ENCODE measurements at places on chromosomes 11 and 22.

- DNase-seq = no peak
These were observed 156.4 kb downstream of the FAM181B start for GRCh38 chr11:82577246-82577645.

DNA sequence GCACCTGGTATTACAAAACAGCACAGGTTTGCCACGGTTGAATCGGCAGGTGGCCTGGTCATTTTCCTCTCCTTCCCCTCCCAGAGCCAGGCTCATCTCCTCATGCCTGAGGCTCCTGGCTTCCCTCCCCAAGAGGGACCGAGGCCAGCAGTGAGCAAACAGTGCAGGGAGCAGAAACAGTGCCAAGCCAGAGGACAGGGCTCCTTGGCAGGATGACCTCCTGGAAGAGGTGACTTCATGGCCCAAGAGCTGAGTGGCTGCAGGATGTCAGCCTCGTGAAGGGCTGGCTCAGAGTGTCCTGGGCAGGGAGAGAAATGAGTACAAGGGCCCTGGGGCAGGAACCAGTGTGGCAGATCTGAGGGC, 22.8 kb upstream of the PPFIA1 start:
- DNase-seq = no peak

DNA sequence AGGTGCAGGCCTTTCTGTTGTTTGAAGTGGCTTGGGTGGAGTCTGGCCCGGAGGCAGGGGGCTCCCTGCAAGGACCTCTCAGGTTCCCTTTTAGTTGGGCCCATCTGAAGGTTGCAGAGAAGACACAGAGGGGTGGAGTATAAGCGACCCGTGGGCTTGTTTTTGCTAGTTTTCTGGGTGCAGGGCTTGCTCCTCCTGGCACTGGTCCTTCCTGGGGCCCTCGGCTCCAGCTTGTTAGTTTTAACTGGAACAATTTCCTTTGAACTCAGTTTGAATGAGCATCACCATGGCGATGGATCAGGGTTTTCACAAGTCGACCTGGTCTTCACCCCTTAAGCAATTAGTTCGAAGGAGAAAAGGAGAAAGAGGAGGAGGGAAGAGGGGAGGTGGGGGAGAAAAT, 28.5 kb upstream of the OAF start:
- DNase-seq = no peak

DNA sequence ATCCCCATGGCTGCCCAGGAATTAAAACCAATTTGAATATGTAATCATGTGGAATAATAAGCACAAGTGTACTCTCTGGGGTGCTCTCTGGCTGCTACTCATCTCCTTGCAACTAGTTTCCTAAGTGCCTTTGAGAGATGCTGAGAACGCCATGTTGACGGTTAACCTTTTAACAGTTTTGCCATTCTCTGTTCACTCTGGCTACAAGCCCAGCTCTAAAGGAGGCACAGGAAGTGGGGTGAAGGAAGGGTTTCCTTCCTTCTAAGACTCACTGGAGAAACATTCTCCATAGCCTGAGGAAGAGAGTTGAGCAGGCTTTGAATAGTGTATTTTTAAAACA, 122.0 kb upstream of the ZC3H12C start:
- no peak for DNase-seq

GRCh38 chr11:47649276-47649675, 6.9 kb upstream of the MTCH2 start:
- DNase-seq = no peak

DNA sequence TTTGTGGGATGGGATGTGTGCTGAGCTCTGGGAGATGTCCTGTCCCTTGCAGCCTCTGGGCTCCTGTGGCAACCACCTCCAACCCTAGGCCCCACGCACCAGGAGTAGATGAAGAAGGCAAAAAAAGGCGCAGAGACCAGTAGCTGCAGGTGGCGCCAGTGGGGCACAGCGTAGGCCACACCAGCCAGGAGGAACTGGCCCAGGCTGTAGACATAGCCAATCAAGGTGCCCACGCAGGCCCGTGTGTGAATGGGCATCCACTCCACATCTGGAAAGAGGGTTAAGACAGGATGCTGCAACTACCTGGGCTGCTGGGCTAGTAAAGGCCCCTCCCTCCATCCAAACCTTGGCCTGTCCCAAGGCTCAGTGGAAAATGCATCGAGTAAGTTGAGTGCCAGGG, 3.0 kb downstream of the SLC22A6 start:
- no peak for DNase-seq

GRCh38 chr11:118401880-118402590, 629 bp downstream of the ATP5MG start:
- DNase-seq = no peak

- peak; percentile 49 for DNase-seq
These were observed 885 bp downstream of the TRMU start for GRCh38 chr22:46336119-46337078.

- DNase-seq = no peak
These were observed 25.6 kb downstream of the SMCO4 start for GRCh38 chr11:93517611-93518010.

DNA sequence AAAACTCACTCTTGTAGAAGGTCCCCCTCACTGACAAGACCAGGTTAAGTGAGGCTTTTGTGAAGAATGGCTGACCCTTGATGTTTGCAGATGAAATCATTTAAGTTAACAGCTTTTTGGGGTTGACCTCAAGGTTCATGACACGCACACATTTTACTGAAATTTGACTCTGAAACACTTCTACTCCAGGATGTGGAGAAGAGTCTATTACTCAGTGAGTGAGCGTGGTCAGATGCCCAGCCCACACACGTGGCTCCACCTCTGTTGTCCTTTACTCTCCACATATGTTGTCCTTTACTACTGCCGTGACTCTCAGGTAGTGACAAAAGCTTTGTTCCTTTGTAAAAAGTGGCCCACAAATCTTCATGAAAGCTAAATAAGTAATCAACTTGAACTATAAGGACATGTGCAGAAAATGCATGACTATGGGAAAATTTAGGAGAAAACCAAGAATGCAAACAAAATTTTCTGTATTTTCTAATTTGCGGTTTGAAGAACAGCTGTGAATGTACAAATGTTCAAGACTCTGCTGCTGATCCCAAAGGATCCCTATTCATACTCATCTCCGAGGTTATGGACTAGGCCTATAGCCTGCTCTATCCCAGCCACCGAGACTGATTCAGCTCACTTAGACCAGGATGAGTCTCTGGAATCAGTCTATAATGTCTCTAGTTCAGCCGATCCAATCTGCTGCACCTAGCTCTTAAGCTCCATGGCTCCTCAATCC, 22.4 kb downstream of the XRRA1 start:
- DNase-seq = peak; percentile 70

DNA sequence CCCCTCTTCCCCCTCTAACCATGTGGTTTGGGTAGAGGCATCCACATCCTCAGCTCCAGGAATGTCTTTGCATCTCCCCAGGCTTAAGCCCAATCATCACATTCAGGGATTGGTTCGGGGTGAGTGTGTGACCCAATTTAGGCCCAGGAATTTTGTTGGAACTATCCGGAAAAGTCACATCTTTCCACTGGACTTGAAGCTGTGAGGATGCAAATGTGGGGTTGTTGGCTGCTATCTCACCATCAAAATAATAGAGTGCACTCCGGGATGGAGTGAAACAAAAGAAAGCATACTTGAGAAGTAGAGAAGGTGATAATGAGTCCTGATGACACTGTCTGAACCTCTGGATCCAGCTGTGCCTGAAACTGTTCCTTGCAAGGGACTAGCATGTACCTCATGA, 33.8 kb upstream of the OLFML1 start:
- DNase-seq = no peak

DNA sequence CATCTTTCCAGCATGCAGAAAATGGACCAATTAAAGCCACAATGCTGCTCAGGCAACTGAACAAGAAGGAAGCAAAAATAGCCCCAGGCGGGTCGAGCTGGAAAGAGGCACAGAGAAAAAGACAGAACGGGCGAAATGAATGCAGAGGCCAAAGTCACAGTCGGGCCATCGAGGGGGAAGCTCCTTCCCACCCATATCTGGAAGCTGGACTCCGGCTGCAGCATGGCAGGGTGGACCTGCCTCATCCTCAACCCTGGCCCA, 58.6 kb upstream of the PRDM11 start:
- DNase-seq = no peak

GRCh38 chr22:36775586-36775963, 344 bp downstream of the IFT27 start:
- DNase-seq = peak; percentile 34

GRCh38 chr22:44455151-44455962, 42.7 kb downstream of the RTL6 start:
- peak; percentile 76 for DNase-seq

GRCh38 chr22:19970031-19970478, 28.4 kb upstream of the TXNRD2 start:
- no peak for DNase-seq

- DNase-seq = no peak
These were observed 10.7 kb downstream of the PICK1 start for GRCh38 chr22:38067761-38068360.

DNA sequence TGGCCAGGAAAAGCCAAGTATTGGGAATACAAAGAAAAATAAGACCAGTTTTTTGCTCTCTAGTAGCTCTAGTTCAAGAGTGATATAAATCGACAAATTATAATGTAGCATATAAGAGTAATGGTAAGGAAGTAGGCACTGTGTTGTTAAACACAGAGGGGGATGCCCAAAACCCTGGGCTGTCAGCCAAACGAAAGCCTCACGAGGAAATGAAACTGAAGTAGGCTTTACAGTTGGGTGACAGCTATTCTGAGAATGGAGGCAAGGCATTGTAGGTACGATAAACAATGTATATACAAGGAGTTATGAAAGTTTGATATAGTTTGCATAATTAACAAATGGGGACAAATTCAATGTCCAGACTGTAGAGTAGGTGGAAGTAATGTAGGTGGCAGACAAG, 176.4 kb downstream of the FAM181B start:
- no peak for DNase-seq

DNA sequence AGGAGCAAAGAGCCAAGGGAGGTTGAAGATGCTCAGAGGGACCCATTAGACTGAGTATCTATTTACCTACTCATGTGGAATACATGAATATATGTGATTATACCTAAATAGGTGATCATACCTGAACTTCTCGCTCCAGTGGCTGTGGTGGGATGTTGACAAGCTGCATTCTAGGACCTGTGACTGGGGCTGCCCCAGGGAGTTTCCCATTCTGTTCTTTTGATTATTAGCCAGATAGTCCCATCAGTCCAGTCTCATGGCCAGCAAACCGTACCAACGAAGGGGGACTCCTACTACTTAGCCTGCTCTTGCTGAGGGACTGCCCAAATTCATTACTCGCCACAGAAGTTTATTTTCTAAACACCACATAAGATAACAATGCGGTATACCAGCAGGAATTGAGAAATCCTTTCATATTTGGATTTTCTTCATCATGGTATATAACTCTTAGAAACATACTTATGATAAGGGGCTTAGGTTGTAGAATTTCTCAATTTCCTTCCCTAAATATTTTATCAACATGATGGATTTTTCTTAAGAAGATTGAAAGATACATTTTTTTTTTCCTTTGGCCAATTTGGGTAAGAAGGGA, 273.9 kb downstream of the NTM start:
- DNase-seq = no peak

DNA sequence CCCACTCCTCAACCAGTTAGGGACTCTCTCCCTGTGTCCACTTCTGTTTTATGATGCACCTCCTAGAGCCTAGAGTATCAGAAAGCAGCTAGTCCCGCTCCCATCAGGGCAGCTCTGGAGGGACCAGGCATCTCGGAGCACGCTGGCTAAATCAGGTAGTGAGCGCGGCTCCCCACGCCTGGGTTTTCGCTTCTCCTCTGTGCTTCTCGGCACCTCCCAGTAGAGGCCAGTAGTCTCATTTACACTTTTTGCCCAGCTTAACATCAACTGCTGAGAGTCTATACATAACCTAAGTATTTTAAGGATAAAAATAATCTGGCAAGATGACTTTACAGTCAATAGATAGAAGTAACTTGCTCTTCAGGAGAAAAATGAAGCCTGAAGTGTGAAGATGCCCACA, 473.8 kb downstream of the OPCML start:
- no peak for DNase-seq

DNA sequence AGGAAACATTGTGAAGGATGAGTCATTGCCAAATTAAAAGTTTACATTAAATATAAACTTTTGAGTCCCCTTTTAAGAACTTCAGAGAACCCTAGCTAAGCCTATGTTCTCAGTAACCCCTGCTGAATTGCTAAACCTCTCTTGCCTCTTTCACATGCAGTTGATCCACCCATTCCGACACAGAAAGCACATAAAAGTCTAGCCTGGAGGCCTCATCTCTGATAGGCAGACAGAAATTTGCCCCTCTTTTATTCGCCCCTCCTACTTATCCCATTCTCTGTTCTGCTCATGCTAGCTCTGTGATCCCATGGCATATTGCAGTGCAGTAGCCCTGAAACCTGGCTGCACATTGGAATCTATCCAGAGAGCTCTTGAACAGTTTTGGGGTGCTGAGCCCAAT, 58.2 kb upstream of the PDE3B start:
- DNase-seq = no peak

- DNase-seq = no peak
These were observed 33.5 kb downstream of the GAB4 start for GRCh38 chr22:16974298-16975084.

GRCh38 chr22:49157529-49158339, 669.9 kb downstream of the BRD1 start:
- no peak for DNase-seq

DNA sequence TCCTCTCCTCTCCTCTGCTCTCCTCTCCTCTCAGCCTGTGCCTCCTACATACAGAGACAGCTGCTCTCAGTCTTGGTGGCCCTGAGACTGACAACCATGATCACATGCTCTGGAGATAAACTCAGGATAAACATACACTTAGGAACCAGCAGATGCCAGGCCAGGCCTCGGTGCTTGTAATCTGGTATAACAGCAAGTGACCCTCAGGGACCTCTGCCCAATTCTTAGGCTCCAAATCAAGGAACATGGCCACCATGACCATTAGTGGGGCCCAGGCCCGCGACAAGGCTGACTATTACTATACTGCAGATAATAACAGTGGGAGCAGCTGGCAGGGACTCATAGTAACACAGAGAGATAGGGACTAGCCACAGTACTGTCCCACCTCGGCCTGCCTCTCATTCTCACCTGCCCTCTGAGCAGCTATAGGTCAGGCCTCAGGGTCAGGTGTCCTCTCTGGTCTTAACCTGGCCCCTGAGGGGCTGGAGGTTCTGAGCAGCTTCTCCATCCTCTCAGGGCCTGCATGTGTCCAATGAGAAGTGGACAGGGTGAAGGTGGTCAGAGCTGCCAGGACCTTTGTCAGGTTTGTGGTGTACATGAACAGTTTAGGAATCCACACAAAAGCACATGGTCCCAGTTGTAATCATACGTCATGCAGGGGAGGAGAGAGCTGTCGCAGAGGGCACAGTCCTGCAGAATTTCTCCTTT, 106.1 kb downstream of the GGTLC2 start:
- DNase-seq = no peak

GRCh38 chr11:15824060-15824459, 532.3 kb downstream of the SOX6 start:
- DNase-seq = no peak

GRCh38 chr11:2399488-2400068, 972 bp upstream of the TSSC4 start:
- DNase-seq = peak; percentile 15

All from activated CD4-positive, alpha-beta T cell treated with anti-CD3 and anti-CD28 coated beads, Interleukin-10, Interleukin-2, amounts not matched to agents 100 ng/mL and 50 ng/mL, durations not matched to agents 16 hours and 8 hours (primary cell).